Right ventricle myocardium superior (tissue), 1 donor: ENCODE measurements at places on chromosomes 7 and 10. TPM values are rescaled to one million over a fixed set of nuclear protein-coding genes. Genes with fewer than 3 reads are reported as not detected.

DNA sequence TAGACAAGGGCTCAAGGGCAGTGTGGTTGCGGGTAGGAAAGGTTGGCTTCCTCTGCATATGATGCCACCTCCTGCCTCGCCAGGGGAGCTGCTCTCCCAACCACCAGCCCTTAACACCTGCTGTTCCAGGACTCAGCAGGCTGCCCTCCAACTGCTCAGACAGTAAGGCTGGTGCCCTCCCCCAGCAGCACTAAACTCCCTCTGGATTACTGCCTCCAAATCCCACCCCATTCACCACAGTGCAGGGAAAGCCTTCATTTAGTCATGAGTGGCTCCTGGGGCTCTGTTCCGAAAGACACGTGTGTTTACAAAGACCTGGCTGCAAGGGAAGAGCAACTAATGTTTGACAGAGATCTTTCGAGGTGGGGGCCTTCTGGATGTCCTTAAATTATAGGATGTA is 437.2 kb upstream of the MKI67 start:
- no peak for DNase-seq

- no peak for DNase-seq
Observed at GRCh38 chr7:24025765-24026164, 258.2 kb upstream of the NPY start.

DNA sequence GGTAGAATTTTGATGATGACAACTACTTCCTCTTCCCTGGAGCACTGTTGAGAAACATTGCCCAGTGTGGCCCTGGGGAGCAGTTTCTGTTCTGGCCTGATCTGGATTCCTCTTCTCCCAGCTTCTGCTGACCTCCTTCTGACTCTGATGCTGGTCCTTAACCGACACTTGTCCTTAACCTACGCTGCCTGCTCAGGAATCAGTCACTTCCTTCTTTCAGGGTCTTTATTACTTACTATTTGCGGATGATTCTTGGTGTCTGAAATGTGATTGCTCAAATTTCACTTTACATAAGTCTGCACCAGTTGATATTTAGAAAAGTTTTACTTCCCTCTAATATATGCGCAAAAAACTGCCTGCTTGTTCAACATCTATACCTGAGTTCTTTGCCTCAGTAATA is 164.1 kb downstream of the PTEN start:
- DNase-seq: no peak

- peak; percentile 39 for DNase-seq
Observed at GRCh38 chr10:125020386-125020785, 78.5 kb downstream of the ZRANB1 start.

CPN1 gene
- not detected for total RNA-seq

DBNL gene
- 28.0 TPM for total RNA-seq

DNA sequence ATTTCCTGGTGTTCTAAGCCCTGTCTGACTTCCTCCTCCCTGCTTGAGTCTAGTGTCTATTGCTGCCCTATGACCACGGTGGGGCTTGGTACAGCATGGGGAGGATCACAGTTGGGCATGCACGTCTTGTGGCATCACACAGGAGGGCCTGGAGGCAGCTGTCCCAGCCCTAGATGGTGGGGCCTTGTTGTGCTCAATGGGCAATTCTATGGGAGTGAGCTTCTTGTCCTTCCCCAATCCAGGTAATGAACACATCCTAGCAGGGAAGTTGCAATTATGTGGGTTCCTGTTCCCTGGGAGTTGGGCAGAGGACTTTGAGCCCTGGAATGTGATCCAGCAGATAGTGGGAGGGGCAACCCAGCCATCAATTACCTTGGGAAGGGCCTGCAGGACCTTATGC is 10.8 kb upstream of the FAM3C start:
- no peak for DNase-seq

BAMBI gene
- total RNA-seq: 13.2 TPM

DNA sequence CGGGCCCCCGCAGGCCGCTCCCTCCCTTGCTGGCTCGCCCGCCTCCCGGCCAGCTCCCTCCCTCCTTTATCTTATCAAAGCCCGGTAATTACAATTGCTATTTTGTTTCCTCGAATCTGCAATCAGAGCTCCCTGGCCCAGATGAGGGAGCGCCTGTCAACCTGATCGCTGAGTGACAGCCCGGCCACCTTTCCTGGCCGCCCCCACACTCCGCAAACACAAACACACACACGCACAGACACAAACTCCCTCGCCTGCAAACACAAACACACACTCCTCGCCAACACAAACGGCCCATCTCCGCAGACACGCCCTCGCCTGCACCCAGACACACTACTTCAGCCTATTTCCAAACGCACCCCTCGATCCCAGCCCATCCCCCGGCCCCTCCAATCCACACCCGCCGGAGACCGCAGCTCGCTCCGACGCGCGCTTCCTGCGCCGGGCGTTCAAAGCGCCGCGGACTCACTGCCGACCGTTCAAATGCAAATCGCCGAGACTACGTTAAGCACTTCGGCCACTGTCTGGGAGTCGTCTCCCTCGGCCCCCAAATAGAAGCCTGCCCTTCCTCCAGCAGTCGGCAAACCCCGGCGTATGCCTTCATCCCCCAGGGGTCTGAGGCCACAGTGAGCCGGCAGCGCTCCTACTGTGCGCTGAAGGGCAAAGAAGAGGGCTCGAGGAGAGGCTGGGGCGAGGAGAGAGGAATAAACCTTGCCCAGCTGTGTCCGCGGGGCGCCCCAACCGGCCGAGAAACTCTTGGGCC is 3.0 kb upstream of the FGF8 start:
- no peak for DNase-seq
